ENCODE measurements at places on chromosomes 2 and 18.

GRCh38 chr2:135190799-135191198 lies 138.7 kb downstream of the RAB3GAP1 start:
- DNase-seq, result no peak

- peak; percentile 8 for DNase-seq
Observed at GRCh38 chr2:194346193-194346592, 1310.8 kb upstream of the SLC39A10 start.

DNA sequence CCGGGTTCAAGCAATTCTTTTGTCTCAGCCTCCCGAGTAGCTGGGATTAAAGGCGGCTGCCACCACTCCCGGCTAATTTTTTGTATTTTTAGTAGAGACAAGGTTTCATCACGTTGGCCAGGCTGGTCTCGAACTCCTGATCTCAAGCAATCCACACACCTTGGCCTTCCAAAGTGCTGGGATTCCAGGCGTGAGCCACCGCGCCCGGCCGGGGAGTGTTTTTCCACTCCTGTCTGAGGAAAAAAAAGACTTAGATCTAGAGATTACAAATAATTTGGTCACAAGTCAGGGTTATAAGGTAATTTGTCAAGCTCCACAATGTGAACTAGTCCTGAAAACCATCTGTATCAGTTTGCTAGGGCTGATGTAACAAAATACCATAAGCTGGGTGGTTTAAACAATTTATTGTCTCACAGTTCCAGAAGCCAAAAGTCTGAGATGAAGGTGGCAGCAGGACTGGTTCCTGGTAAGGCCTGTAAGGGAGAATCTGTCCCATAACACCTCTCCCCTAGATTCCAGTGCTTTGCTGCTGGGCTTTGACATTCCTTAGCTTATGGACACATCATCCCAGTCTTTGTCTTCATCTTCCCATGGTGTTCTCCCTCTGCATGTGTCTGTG lies 40.7 kb upstream of the SP3 start:
- DNase-seq, result no peak

DNA sequence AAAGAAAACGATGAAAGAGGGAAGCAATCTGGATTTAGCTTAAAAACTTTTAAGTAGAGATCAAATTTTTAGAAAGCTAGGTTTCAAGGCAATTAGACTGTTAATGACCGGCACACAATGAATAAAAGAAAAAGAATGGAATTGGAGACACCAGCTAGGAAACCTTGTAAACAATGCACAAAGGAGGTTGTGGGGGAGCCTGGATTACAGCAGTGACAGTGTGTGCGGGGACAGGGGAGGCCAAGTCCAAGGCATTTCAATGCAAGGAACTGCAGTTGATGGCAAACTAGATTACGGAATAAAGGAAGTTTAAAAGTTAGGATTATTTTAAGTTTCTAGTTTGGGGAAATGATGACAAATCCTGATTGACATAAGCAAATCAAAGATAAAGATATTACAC lies 74.5 kb downstream of the DTNB start:
- no peak for DNase-seq

DNA sequence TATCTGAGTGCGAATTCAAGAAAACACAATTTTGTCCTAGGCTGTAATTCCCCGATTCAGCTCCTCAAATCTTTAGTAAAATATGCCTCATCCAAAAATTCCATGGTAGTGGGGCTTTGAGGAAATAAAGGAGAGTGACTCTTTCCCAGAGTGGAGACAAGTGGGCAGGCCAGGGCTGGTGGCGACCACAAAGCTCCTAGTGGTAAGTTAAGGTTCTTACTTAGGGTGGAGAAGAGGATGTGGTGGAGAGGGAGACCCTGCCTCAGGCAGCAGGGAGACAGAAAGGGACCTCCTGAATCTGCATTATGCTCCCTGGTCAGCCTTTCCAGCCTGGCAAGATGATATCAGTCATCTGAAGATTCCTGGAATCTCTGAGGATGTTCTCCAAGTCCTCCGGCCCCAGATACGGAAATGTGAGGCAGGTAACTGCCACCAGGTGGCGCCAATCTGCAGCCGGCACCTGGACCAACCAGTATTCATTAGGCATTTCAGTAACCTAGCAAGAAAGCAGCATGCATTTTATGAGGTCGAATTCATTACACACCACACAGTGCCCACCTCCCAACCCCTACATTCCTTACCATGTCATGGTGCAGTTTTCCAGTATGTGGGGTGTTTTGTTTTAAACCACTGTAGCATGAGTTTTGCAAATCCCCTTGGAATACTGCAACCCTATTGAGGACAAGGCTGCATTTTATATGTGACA lies 106.4 kb downstream of the POLE4 start:
- peak; percentile 61 for DNase-seq

DNA sequence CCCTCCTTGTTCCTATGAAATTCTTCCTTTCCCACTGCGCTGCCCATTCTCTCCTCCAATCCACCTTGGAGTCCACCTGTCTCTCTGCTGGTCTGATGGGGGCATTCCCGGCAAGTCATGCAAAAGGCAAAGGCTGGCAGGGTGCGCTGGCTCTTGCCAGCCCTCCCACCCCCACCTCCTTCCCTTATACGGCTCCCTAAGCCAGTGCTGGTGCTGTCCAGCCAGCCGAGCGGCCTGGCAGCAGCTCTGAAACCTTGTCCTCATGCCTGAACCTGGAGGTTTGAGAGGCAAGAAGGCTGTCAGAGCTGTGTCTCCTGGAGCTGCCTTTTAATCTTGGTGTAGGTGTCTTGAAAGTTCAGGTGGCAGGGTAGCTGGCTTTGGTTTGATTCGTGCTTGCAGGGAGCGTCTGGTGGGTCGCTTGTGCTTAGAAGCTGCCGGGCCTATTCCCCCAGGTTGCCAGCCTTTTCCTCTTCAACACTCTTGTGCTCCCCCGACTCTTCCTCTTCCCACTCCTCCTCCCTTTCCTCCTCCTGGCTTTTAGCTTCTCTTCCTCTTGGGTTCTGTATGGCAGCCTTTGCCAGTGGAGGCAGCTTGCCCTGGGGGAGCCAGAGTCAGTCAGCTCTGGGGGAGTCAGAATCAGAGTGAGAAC lies 748 bp downstream of the LIPG start:
- no peak for DNase-seq

Measured in NCI-H345 (cell line).